ENCODE measurements at places on chromosomes 7 and 10.

DNA sequence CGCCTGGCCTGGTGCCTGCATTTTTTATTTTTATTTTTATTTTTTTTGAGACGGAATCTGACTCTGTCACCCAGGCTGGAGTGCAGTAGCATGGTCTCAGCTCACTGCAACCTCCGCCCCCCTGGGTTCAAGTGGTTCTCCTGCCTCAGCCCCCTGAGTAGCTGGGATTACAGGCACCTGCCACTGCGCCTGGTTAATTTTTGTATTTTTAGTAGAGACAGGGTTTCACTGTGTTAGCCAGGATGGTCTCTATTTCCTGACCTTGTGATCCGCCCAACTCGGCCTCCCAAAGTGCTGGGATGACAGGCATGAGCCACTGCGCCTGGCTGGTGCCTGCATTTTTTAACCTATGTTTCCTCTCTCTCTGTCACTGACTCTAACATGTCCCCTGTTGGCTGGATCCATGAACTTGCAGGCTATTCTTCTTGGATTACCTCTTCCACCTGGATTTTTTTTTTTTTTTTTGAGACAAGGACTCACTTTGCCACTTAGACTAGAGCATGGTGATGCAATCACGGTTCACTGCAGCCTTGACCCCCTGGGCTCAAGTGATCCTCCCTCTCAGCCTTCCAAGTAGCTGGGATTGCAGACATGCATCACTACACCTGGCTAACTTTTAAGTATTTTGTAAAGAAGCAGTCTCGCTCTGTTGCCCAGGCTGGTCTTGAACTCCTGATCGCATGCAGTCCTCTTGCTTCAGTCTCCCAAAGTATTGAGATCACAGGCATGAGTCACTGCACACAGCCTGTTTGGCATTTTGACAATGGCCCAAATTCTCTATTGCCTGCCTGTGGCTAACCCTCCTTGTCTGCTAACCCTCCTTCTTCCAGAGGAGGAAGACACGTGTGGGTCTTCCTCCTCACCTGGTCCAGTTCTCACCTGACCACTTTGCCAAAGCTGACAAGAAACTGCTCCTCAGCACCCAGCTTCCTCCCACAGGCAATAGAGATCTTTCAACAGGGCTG lies 23.0 kb upstream of the PRPF18 start:
- DNase-seq = no peak

DNA sequence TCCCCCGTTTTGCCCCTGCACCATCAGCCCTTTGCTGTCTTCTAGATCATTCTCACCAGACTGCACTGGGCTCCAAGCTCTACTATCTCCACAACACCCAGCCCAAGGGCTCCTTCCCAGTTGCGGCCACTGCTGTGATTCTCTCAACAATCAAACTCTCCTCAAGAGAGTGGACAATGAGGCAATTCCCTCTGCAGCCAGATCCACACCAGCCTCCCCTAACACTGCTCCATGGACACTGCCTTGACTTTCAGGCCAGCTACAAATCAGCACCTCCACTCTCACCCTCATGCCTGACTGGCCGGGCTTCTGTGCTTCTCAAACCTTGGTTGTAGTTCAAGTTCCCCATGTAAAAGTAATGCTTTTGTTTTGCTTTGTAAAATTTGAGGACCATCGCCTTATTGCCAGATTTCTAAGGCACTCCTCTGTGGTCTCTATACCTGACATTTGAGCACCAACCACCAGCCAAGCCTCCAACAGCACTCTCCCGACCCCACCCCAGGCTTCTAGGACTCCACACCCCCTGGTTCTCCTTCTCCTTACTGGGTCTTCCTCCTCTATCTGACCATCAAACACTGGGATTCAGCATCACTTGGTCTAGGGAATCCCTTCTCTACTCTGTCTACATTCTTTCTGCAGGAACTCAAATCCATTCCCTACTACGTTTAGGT lies 45.4 kb downstream of the PPIF start:
- DNase-seq = no peak

DNA sequence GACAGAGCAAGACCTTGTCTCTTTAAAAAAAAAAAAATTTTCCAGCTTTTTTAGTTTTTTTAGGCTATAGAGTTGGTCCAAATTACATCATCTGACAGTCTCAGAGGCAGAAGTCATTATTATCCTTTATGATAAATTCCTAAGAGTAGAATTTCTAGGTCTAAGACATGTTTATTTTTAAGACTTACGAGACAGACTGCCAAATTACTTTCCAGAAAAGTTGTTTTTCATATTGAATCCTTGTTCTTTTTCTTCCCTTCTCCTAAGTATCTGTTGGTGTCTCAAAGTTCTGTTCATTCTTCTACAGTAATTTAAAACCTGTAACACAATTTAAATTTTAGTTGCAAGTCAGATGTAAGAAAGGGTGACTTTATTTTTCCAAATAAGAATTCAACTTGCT lies 421.4 kb downstream of the GALNT17 start:
- no peak for DNase-seq

- DNase-seq = no peak
Measured at GRCh38 chr10:6518791-6519429, 61.2 kb downstream of the PRKCQ start.

GRCh38 chr10:124892905-124893304 lies 49.0 kb upstream of the ZRANB1 start:
- DNase-seq = no peak

DNA sequence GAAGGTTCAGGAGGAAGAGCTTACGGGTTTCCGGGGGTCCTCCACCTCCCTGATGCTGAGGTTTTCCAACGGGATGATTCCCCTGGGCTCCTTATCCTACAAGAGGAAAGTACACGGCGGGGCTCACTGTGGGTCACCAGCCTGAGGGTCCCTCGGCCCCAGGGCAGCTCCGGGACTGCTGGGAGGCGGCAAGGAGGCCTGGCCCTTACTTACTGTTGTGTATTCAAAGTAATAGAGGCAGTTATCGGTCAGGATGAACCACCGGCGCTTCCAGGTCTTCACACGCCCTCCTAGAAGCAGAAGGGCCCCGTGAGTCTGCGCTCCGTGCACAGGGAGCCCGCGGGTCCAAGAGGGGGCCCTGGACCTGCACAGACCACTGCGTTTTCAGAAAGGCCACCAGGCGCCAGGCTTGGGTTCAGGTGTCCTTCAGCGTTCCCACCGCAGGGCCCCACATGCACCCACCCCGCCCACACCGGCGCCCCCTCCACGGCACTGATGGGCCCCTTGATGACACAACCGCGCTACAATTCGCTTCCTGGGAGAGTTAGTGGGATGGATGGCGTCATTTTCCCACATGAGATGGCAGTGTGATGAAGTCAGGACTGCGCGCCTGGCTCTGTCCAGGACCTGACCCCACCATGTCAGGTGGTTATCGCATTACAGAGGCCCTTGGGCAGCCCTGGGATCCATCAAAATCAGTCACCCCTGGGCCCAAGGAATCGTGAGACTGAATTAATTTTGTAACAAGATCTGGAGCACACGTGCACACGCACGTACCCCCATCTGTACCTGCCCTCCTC lies 106.7 kb downstream of the CYTH3 start:
- DNase-seq = peak; percentile 39

GRCh38 chr10:84217746-84218145 lies 7.6 kb downstream of the LRIT2 start:
- no peak for DNase-seq

- DNase-seq = no peak
Measured at GRCh38 chr10:86961481-86962091, 3.2 kb downstream of the SNCG start.

DNA sequence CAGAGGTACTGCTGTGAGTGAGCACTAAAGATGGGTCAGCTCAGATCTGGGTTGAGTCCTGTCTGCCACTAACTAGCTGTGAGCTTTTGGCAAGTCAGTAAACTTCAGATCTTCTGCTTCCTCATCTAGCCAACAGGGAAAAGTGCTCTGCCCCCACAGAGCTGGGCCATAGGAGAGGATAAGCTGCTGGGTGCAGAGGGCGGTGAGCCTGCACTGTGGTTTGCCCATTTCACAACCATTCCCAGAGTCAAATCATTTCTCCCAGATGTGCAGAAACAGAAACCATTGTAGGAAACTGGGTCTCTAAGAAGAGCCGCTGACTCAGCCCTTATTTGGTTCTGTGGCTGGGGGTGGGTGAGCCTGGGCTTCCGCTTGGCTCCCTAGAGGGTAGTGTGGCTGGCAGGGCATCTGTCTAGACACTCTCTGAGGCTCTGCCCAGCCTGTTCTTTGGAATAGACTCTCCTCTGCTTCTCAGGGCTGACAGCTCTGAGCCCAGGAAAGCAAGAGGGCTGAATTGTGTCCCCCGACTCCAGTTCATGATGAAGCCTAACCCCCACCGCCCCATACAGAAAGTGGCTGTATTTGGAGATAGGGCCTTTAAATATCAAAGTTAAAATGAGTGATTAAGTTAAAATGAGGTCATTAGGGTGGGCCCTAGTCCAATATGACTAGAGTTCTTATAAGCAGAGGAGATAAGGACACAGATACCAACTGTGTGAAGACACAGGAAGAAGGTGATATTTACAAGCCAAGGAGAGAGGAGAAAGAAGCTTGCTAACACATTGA lies 29.5 kb upstream of the ARHGAP22 start:
- peak; percentile 96 for DNase-seq

GRCh38 chr10:100468978-100469377 lies 6.2 kb downstream of the WNT8B start:
- DNase-seq = peak; percentile 24

- DNase-seq = peak; percentile 61
Measured at GRCh38 chr7:129072479-129073011, 17.6 kb upstream of the TNPO3 start.

DNA sequence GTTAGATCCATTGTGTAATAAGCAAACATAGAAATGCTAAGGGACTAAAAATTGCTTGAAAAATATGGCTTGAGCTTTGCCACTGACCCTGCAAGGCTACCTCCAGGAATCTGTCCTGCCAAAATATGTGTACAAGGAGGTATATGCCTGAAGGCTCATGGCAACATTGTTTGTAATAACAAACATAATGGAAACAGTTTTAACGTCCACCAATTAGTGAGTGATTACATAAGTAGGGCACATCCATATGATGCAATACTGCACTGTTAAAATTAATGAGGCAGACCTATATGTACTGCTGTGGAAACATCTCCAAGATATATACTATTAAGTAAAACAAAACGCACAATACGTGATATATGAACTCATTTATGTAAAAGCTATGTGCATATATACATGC lies 13.1 kb upstream of the GOT1 start:
- DNase-seq = no peak

- DNase-seq = no peak
Measured at GRCh38 chr7:130733931-130734814, at the start of gene KLF14. Gene KLF14, minus strand, starts transcription at chr7:130734207. Its CDS starts 174 bp downstream, at chr7:130734033.

GRCh38 chr7:22842383-22842941 lies 19.8 kb upstream of the TOMM7 start:
- no peak for DNase-seq

DNA sequence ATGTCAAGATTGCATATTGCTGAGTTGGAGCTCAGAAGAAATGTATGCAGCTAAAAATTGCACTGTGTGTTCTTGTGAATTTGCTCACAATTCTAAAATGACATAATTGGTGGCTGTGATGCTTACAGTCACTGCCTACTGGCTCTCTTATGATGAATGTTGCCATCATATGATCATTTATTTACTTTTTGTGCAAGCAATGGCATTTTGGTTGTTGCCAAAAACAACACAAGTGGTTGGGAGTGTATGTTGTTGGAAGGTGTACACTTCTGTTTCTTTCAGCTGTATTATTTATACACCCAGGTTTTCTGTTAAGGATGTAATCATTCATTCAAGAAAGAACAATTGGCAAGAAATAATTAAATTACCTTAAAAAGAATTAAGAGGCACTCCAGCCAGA lies 28.9 kb downstream of the PON1 start:
- no peak for DNase-seq

GRCh38 chr10:21807180-21807579 lies 196.3 kb downstream of the DNAJC1 start:
- peak; percentile 46 for DNase-seq

DNA sequence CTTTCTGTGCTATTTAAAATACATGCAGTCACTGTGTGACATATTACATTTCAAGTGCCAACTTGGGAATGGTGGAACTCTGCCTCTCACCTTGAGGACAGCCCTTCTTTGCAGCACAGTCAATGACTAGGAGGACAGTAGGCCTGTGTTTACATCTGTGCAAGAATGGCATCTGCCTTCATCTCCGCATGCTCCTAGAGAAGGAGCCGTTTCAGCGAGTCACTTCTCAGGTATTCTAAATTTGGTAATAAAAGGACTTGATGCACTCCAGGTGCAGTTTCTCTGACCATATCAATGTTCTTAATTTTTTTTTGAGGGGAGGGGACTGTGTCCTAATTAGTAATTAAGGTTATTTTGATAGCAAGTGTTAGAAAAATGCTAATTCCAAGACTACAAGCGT lies 128.9 kb downstream of the SDK1 start:
- DNase-seq = no peak

GRCh38 chr7:130939321-130940095 lies 205.5 kb upstream of the KLF14 start:
- no peak for DNase-seq

DNA sequence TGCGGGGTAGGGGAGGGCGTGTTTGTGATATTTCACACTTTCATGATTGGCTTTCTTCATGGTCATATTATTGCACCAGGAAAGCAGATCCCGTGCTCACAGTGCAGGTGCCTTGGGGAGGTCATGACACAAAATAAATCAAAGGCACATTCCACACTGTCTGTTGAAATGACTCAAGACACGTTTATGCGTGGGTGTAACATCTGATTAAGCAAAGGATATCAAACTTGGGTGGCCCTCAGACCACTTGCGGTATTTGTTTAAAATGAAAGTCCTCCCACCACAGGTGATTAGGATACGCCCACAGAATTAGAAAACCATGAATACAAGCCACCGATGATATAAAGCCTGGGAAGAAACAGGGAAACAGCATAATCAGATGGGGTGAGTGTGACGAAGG lies 51.1 kb downstream of the SVIL start:
- peak; percentile 65 for DNase-seq

DNA sequence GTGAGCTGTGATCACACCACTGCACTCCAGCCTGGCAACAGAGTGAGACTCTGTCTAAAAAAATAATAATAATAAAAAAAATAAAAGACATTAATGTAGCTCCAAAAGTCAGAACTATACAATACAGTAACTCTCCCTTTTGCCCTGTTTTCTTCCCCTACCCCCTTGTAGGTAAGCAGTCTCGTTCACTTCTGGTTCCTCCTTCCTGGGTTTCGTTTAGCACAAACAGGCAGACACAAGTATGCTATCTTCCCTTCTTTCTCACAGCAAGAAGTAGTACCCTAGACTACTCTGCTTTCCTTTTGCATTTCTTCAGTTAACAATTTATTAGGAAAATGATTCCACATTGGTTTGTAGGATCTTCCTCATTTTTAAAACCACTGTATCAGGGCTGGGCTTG lies 33.1 kb downstream of the PDSS1 start:
- DNase-seq = no peak

GRCh38 chr10:62054408-62054807 lies 152.9 kb downstream of the ARID5B start:
- no peak for DNase-seq

- DNase-seq = no peak
Measured at GRCh38 chr7:27398851-27399250, 156.2 kb downstream of the EVX1 start.

DNA sequence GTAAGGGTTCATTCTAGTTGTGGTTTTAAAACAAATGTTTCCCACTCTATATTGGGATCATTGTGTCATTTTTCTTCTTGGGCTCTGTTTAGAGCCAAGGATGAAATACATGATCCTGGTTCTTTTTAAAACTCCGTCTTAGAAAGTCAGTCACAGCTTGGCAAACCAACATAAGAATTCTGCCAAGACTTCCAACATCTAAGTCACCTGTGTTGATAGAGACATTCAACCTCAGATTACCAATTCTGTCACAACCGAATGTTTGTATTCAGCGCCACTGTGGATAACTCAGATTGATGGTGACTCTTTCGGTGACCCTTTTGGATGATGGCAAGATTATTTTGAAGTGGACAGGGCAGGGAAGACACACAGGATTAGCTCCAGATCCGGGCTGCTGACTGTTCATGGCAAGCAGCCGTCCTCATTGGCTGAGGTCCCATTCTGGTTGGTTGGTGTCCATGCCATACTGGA lies 255.4 kb downstream of the ARHGAP21 start:
- DNase-seq = peak; percentile 78
